ENCODE measurements at places on chromosomes 4 and X. TPM values are rescaled to one million over a fixed set of nuclear protein-coding genes. Genes with fewer than 3 reads are reported as not detected.

GRCh38 chr4:77190053-77190452, 33.0 kb downstream of the CCNG2 start:
- DNase-seq = no peak

GRCh38 chr4:42371305-42372252, 25.7 kb upstream of the SHISA3 start:
- no peak for DNase-seq

DNA sequence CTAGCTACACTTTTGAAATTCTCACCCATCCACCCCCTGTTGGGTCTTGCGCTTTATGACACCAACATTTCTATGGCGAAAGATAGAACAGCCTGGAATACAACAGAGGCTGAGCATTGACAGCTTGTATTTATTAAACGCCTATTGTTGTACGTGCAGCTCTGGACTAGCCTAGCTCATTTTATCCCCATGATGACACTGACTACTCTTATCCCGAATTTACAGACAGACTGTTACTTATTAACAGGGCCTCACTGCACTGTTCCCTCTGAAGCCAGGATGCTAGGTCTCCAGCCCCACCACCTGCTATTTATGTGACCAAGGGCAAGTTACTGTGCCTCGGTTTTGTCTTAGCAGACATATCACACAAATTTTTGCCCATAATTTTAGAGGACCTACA, 1.0 kb upstream of the RFC1 start:
- no peak for DNase-seq

- no peak for DNase-seq
Observed at GRCh38 chrX:79631526-79631925, 264.4 kb upstream of the ITM2A start.

GRCh38 chrX:56786889-56787733, 58.1 kb downstream of the NBDY start:
- no peak for DNase-seq

- no peak for DNase-seq
Observed at GRCh38 chr4:99383833-99384392, 31.4 kb upstream of the ADH1C start.

DNA sequence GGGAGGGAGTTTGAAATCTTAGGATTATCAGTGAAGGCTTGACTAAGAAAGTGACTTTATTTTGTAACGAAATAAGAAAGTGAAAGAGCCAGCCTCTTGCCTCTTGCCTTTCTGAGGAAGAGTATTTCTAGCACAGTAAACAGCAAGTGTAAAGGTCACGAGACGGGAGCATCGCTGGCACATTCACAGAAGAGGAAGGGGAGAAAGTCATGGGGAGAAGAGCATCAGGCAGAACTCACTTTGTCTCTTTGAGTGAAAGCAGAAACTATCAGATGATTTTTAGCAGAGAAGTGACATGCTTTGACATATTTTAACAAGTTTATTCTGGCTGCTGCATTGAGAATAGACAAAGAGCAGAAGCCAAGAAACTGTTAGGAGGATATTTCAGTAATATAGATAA, 313.8 kb downstream of the CAMK2D start:
- DNase-seq = no peak

DNA sequence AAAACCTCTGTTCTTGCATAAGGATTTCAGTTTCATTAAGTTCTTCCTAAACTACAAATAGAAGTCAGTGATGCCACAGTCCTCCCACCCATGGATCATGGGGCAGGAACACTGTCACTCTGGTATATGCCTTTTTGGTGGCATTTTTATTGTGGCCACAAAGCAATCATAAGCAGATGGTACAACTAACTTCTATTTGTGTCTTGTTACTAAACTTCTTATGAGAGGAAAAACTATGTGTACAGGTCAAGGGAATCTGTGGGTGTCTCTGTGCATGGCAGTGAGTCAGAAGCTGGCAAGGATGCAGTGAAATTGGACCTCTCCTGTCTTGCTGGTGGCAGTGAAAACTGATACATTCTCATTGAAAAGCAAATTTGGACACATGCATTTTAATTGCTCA, 245.0 kb upstream of the GPC4 start:
- DNase-seq = no peak

DNA sequence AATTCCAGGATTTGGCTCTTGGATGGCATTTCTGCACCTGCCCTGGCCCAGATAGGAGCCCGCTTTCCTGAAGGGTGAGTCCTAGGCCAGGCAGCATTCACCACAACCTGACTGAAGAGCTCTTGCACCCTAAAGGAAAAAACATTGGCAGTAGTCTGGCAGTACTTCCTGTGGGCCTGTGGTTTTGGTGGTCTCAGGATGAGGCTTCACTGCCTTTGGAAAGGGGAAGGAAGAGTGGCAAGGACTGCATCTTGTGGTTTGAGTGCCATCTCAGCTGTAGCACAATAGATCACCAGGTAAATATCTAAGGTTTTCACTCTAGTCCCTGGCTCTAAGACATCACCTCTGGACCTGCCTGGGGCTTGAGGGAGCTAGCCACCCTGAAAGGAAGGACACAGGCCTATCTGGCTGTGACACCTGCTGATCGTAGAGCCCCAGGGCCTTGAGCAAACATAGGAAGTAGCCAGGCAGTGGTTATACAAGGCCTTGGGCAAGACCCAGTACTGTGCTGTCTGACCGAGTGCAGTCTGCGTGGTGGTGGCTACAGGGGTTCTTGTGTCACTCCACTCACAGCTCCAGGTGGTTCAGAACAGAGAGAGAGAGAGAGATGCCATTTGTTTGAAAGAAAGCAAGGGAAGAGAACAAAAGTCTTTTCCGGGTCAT, 28.5 kb upstream of the PRRG1 start:
- DNase-seq = no peak

DNA sequence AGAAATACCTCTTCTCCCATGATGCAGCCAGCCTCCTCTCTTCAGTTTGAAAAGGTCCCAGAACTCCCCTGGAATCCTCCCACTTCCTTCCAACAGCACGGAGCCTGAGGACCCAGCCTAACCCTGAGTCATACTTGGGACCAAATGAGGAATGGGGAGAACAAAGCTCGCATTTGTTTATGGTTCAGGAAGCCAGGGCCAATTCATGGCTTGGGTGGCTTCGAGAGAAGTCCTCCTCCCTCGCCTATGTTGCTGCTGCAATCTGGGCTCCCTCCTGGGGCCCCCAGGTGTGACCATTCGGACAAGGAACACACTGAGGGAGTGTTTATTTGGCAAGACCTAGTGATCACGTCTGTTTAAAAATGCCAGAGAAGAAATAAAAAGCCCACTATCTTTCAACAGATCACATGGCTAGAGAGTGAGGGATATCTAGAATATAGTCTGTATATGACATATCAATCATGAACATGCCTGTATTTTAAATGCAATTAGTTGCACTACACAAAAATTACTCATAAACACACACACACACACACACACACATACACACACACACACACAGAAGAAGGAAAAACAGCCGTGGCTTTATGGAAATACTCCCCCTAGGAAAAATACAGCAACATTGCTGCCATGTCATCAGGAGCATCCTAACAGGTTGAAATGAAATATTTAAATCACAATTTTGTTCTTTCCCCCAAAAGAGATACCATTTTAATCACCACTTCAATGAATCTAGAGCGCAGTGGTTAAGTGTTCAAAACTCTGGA, 155.7 kb upstream of the MAP3K15 start:
- no peak for DNase-seq

The TACR3 gene
- not detected for total RNA-seq

The SLC6A14 gene
- not detected for total RNA-seq

All from activated T-helper 1 cell treated with anti-CD3 and anti-CD28 coated beads, Interleukin-12 subunit alpha, Interleukin-12 subunit beta, Interleukin-2, Interleukin-4 antibody, amounts not matched to agents 30 ng/mL and 10 ng/mL and 1 ng/mL, durations not matched to agents 14 hours and 24 hours and 36 hours (primary cell).